Activated T-cell treated with anti-CD3 and anti-CD28 coated beads for 48 hours (primary cell): ENCODE measurements at places on chromosomes 16 and 17.

DNA sequence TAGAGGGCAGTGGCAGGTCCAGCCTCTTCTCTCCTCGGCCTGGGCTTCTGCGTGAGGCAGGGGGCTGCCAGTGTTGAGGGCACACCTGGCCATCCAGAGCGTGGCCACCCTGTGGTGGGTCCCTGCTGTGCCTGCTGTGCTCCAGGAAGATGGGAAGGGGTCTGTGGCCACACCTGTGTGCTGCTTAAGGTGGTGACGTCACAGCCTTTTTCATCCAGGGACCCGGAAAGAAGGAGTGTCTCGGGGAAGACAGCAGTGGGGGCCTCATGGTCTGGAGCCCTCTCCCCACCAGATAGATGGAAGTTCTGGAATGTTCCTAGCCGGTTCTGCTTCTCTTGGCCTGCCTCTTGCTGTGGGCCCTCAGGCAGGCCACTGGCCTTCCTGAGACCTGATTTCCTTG, 36.5 kb downstream of the ACTG1 start:
- DNase-seq, result no peak

DNA sequence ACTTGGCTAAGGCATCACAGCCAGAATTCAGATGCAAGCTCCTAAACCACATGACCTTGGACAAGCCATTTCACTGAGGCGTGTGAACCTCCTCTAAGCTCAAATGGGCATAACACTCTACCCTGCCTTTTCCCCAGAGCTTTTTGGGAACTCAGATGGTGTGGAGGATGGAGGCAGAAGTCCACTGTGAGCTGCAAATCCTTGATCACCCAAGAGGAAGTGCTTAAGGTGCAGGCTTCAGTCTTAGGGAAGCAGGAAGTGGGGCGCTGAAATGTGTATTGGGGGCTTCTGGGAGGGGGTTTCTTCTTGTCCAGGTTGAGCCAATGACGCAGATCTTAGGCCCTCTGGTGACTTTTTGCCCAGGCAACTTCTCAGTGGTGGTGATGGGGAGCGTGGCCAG, 12.9 kb downstream of the CIITA start:
- no peak for DNase-seq

DNA sequence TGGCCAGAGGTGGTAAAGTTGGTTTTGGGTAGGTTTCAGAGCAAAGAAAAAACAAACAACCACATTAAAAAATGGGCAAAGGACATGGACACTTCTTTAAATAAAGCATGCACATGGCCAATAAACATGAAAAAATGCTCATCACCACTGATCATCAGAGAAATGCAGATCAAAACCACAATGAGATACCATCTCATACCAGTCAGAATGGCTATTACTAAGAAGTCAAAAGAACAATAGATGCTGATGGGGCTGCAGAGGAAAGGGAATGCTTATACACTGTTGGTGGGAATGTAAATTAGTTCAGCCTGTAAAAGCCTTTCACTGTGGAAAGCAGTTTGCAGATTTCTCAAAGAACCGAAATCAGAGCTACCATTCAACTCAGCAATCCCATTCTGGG, 598.4 kb upstream of the SOX9 start:
- DNase-seq, result no peak

DNA sequence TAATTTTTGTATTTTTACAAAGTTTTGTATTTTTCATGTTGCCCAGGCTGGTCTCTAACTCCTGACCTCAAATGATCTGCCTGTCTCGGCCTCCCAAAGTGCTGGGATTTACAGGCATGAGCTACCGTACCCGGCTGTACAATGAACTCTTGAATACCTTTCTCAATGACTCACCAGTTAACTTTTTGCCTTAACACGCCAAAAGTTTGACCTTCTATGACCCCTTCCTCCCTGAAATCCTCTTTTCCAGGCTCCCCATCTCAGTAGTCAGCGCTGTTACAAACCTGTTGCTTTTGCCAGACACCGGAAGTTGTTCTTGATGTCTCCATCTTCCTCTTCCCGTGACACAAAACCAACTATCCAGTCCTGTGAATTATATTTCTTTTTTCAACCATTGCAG, 158.1 kb upstream of the ASIC2 start:
- no peak for DNase-seq

DNA sequence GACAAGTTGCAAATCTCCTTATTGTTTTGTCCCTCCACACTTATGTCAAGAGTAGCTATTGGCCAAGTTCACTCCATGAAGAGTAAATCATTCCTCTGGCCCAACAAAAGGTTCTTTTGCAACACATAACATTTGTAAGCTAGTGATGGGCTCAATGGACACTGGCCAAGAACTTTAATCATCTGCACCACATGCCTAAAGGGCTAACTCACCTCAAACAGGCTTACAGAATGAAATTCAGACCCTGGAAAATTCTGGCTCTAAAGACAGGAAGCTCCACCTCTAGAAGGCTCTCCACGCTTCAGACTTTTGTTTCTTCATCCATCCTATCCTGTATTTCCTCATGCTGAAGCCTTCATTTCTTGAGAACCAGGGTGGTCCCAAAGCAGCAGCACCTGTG, 10.9 kb upstream of the ANKFN1 start:
- DNase-seq, result no peak

GRCh38 chr17:2028234-2028614, 1.7 kb upstream of the DPH1 start:
- no peak for DNase-seq

- no peak for DNase-seq
These were observed 953.5 kb downstream of the CDH11 start for GRCh38 chr16:64168371-64168770.

- peak; percentile 58 for DNase-seq
These were observed 3.2 kb downstream of the ZSCAN10 start for GRCh38 chr16:3095869-3096268.

- DNase-seq, result peak; percentile 81
These were observed at the start of gene OR1F1 for GRCh38 chr16:3187798-3188674. Gene OR1F1 (plus strand): TSS chr16:3188204.

DNA sequence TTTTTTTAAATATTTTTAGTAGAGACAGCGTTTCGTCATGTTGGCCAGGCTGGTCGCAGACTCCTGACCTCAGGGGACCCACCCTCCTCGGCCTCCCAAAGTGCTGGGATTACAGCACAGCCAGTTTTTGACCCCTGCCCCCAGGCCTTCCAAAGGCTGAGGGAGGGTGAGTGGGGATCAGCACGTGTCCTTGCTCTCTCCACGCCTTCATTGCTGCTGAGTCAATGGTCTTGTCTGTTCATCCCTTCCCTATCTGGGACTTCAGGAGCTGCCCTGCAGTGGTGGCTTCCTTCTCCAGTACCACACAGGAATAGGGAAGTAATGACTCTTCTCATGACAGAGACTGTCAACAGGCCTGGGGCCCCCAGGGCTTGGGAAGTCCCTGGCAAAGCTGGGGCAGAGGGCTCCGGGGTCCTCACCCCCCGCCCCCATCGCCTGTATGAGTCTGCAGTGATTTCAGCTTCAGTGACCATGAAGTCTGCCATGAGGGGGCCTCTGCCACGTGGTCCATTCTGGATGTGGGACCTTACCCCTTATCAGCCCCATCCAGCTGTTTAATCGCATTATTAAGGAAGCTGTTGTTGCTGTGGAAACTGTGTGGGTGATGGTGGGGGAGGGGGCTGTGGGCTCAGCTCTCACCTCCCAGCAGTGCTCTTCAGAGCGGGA, 6.1 kb downstream of the ABCC3 start:
- DNase-seq, result no peak

- DNase-seq, result no peak
These were observed 23.5 kb downstream of the SNX29 start for GRCh38 chr16:12000032-12000431.
